Thyroid gland (tissue), 4 donors: ENCODE measurements at places on chromosomes 5 and 9.
A peak's percentile ranks its signal among the peaks of the same experiment; 100 is the strongest.

DNA sequence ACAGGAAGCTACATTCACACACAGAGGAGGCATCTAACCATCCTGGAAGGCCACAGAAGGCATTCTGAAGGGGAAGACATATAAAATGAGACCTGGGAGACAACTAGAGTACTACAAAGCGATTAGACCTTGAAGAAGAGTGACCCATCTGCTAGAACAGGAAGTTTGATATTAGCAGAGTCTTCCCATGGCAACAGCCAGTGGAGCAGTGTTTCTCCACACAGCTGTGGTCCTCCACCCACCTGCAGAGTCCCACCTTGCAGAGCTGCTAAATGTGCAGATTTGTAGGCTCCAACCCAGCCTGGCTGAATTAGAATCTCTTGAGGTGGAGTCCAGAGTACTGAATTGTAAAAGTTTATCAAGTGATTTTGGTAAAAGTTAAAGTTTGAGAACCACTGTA lies 267.0 kb downstream of the CETN3 start:
- DNase-seq: no peak

DNA sequence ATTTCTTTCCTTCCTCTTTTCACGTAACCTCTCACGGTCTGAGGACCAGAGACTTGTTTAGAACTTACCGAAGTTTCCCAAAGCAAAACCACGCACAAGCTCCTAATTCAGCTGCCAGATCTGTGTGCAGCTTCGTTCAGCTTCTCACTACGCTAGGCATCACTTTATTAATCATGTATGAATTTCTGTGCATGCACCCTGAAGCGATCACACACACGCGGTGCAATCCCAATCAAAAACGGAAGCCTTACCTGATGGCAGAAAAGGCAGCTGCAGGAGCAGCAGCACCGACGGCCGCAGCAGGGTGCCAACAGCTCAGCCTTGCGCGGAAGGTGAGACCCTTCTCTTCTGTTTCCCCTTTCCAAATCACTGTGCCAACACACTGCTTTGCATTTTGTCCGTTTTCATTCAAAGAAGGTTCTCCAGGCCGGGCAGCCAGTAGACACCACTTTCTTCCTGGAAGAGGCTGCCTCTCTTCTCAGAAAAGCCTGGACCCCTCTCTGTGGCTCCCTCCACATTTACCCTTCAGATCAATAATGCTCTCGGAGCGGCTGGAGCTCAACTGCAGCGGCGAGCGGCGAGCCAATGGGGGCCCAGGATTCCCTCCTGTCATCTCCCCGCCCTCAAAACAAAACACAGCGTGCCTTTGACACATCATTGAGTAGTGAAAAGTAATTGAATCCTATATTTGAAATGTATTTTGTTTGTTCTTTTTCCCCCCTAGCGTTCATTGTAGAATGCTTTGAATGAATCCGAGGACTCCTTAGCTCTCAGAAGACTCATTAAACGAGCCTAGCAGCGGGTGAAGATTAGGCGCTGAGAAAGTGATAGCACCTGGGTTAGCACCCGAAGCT lies at the start of gene CDH12:
CDH12 (minus strand) TSS at position 538 of the 854 bp plus-strand sequence.
- DNase-seq: no peak

DNA sequence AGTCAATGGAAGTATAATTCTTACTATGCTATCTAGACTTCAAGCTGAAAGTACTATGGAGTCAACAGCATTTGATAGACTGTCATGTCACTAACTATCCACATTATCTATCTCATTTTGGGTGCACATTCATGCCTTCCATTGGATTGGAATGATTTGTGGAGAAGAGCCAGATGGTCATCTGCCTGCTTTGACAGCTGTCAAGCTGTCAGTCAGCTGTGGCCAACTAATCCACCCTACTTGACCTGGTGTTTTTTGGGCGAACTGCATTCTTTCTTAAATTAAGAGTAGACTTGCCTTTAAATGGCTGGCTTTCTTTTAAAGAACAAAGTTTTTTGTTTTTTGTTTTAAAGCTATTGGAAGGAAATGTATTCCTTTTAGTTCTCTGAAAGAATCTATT lies 151.5 kb downstream of the DCP2 start:
- no peak for DNase-seq

DNA sequence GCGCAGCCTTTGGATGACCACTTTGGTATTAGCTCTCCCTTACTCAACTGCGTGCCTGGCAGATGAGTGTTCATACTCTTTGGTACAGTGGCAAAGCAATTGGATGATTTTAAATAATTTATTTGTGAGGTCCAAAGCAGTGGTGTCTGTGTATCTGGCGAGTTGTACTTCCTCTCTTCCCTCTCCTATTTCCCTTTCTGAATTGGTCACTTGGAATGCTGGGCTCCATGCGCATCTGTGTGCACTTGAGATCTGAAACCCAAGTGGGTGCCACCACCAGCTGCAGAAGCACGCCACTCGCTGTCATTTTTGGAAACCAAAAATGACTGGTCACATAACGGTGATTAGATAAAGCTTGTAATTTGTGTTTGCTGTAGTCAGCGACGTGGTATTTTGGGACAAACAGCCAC lies 386.0 kb upstream of the KLF4 start:
- DNase-seq: no peak

GRCh38 chr5:112579599-112580170 lies 158.0 kb upstream of the APC start:
- no peak for DNase-seq

DNA sequence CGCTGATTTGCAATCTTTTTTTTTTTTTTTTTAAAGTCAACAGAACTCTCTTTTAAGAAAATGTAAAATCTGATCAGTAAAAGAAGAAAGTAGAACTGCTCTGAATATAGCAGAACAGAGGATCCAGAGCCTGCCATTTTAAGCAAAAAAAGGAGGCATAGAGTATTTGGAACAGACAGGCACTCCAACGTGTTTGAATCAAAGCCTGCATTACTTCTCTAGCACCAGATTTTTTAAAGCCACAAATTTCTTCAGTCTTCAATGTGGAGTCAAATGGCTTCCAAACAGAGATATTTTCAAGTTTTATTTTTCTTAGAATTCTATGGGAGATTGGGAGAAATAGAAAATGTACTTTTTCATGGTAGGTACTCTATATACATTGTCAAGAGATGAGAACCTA lies 5.1 kb downstream of the PAIP1 start:
- no peak for DNase-seq

DNA sequence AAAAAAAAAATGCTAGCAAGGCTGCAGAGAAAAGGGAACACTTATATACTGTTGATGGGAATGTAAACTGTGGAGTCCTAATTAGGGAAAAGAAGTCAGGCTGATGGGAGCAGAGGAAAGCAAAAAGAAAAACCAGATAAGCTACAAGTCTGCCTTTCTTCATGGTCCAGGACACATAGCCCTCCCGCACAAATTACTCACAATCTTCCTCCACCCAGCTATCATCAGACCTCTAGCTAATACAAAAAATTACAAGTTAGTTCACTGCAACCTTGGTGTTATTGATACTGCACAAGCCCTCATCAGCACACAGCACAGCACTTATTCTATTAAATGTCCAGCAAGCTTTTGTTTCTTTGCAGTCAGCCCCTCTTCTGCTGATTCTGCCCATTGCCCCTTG lies 186.0 kb upstream of the ADRA1B start:
- no peak for DNase-seq

DNA sequence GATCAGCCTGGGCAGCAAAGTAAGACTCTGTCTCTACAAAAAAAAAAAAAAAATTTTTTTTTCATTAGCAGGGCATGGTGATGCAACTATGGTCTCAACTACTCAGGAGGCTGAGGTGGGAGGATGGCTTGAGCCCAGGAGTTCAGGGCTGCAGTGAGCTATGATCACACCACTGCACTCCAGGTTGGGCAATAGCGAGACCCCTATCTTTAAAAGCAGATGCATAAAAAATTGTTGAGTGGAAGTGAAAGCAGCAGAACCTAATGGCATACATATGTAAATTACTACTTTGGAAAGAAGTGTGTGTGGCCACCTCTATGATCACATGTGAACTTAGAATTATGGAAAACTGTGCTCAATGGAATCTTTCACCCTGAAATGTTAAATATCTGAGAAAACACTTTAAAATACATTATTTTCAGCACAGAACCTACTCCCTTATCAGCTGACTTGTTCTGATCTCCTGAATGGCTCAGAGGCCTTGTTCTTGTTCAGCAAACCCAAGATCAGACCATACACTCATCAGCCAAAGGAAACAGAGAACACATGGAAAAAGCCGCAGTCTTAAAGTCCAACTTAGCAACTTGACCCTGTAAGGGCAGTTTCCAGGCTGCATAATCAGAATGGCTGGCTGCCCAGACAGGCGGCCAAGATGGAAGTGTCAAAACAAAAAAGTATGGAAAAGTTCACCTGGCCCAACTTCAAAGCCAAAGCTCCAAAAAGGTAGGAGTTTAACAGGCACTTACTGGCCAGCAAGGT lies 56.5 kb downstream of the SIL1 start:
- DNase-seq: peak; percentile 89

DNA sequence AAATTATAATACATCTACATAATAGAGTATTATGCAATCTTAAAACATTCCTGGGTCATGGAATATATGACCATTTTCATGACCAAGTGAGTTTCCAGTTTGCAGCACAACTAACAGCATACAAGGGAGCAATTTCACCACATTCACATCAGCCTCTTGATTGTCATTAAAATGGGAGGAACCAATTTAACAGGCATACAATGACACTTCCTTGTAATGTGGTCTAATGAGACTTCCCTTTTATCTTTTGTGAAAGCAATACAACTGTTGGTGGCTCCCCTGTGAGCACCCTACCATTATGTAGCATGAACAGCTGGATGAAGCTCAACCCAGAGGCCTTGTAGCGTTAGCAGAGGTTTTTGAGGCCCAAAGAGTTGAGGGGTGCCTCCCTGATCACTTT lies 13.6 kb upstream of the TMOD1 start:
- DNase-seq: no peak

DNA sequence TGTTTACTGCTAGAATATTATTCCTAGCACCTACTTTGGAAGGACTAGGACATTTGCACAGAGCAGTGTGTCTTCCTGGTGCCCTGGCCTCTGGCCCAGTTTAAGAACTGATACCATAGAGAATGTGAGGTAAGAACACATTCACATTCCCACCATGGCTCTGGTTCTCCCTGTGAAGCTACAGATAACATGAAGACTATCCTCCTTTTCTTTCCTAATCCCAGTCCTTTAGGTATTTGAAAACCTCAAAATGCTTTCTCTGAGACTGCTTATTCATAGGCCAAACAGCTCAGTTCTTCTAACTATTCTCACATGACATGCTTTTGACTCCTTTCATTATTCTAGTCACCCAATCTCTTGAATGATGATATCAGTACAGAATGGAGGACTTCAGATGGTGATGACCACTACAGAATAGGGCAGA lies 11.9 kb downstream of the FAM219A start:
- DNase-seq: no peak

DNA sequence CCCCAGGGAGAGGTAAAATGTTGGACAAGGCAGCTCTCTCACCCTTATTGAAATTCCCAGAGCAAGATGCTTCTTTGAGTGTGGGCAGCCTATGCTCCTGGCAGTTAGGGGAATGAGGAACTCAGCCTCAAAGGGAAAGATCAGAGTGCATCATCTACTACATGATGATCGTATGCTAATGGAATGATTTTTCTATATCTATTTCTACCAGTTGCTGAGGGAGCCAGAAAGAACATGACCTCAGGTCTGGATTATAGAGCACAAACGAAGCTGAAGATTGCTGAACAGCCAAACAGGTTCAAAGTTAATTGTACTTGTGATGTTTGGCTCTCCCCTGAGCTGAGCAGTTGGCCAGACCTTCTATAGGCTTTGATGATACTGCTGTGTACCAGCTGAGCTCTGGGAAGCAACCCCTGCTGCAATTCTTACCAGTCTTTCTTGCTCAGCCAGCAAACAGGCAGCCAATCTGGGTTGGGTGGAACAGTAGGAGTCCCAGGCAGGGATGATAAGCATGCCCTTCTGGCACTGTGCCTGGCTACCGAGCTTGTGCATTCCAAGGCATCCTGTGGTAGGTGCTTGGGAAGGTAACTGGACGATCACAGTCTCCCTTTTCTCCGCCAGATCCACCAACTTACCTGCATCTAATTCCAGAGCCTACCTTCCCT lies 10.3 kb upstream of the FBXL7 start:
- DNase-seq: no peak

DNA sequence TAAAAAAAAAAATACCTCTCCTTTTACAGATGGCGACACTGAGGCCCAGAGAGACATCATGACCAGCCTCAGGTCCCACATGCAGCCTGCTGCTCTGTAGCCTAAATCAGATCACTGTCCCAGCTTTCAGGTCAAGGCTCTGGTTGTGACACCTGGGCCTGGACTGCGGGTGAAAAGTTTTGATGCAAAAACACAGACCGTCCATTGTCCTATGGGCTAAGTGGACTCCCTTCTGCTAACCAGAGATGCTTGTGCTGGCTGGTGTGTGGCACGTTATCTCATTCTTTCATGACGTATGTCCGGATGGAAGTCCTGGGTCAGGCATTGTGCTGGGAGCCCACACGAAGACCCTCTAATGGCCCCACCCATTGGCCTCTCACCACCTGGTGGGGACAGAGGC lies 7.8 kb downstream of the NEK6 start:
- DNase-seq: no peak

DNA sequence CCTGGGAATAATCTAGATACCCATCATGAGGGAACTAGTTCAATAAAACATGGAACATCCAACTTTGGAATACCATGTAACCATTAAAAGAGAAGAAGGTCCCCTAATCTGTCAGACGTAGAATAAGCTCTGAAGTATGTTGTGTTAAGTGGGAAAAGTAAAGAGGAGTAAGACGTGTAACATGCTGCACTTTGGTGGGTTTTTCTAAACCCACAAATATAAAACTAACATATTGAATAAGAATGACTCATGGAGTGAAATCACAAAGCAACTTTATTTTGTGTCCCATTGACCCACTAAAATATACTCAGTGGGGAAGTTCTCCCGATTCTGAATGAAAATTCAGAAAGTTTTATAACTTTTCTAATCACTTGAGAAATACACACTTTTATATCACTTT lies 67.9 kb upstream of the PIK3R1 start:
- DNase-seq: no peak

- no peak for DNase-seq
Measured at GRCh38 chr9:27348785-27349697, 52.1 kb upstream of the EQTN start.

GRCh38 chr9:92147030-92147851 lies 32.0 kb upstream of the SPTLC1 start:
- DNase-seq: peak; percentile 23

DNA sequence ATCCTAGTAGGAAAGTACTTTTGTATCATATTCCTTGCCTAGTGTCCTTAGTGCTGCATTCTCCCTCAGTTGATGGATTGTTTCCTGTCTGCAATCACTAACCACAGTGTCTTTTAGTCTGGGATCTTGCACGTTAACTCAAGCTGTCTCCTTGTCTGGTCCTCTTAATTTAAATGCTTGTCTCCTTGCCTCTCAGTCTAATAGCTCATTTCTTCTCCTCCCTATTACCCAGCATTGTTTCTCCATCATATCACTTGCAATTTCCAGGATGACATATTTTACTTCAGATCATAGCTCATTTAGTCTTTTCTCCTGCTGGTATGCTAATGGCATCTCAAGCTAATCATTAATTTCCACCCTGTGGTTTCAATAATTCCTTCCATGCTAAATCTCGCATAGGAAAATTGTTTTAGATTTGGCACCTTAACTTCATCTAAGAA lies 2052.0 kb upstream of the C9orf72 start:
- DNase-seq: no peak
